ENCODE measurements at places on chromosomes 5 and 9. TPM values are rescaled to one million over a fixed set of nuclear protein-coding genes. Genes with fewer than 3 reads are reported as not detected.
A peak's percentile ranks its signal among the peaks of the same experiment; 100 is the strongest.

Gene TPPP
- 8.8 TPM for polyA plus RNA-seq

DNA sequence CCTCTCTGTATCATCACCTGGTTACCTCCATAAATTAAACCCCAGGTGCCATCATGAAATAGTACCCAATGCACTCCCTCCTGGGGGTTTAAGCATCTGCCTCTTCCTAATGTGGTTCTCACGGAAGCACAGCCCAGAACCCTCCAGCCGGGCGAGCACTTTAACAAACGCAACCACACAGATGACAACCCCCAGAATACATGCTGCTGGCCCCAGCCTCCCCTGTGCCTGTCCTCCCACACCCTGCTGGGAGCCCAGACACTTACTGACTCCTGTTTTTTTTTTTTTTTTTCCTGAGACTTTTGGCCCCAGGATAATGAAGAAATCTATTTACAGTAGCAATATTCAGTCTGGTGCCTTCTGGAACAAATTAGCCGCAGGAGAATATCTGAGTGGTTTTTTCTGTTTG, 50.0 kb upstream of the COL5A1 start:
- no peak for DNase-seq

DNA sequence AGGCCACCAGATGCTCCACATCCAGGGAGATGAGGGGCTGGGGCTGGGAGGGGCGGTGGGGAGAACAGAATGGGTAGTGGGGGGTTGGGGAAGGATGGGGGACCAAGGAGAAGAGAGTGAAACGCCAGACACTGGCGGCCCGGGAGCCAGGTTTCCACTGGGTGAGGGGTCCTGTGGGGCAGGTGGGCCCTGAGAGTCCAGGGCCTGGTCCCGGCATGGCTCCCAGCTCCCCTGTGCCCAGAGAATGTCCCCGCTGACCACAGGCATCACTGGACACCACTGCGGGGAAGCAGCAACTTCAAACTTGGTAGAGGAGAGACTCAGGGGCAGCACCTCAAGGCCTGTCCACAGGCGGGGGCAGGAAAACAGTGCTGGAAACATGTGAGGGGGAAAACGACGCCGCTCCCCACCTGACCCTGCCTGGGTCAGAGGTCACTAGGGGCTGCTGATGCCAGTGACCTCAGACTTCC, 13.2 kb downstream of the NINJ1 start:
- DNase-seq = peak; percentile 73

Gene AJM1
- polyA plus RNA-seq = 1.2 TPM

Gene RFESD
- polyA plus RNA-seq = 4.4 TPM

DNA sequence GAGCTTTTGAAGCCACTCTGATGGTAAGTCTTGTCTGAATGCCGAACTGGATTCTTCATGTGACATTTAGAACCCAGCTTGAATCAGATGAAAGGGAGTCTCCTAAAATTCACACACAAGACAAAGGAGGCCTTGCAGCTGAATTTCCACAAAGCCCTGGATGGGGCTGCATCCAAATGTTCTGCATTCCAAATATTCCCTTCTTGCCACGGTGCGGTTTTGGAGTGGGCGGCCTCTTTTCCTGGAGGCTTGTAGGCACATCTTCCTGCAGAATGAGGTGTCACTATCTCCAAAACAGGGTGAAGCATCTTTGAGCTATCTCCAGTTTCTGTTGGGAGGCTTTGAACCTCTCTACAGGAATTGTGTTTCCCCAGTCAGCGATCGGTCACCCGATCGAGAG, 342.7 kb downstream of the ARHGEF28 start:
- no peak for DNase-seq

GRCh38 chr5:52709167-52709925, 78.4 kb upstream of the ITGA1 start:
- no peak for DNase-seq

- DNase-seq = no peak
Measured at GRCh38 chr9:117414906-117415331, at the start of gene ASTN2. ASTN2 (minus strand) TSS chr9:117415057; CDS start chr9:117414938, 119 bp downstream.

GRCh38 chr9:698954-699353, 142.5 kb upstream of the DMRT1 start:
- DNase-seq = no peak

- no peak for DNase-seq
Measured at GRCh38 chr9:100698945-100699344, 121.1 kb downstream of the CAVIN4 start.

GRCh38 chr5:133995883-133996563, 8.8 kb downstream of the VDAC1 start:
- no peak for DNase-seq

- no peak for DNase-seq
Measured at GRCh38 chr5:139619861-139620260, 28.3 kb upstream of the CXXC5 start.

GRCh38 chr9:38413283-38413682, 11.0 kb downstream of the IGFBPL1 start:
- no peak for DNase-seq

- no peak for DNase-seq
Measured at GRCh38 chr9:96486386-96487028, 36.5 kb downstream of the HABP4 start.

DNA sequence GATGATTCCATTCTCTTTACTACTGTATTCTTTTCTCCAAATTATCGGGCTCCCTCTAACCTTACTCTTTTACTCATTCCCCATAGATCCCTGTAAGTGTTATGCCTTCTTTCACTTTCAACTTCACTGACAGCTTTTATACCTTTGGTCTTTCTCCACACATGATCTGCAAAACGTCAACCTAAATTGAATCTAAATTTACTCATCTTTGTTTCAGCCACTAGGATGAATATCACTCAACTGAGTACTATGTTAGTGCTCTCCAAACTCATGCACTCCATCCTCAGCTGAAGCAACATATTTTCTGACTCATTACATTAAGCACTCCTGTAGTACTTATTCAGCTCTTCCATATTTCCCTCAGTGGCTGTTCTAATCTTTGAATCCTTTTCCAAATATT, 133.4 kb downstream of the ADAMTS19 start:
- DNase-seq = no peak

- DNase-seq = peak; percentile 71
Measured at GRCh38 chr5:154221371-154221896, 30.9 kb downstream of the GALNT10 start.

Gene TMEFF1
- 2.6 TPM for polyA plus RNA-seq

DNA sequence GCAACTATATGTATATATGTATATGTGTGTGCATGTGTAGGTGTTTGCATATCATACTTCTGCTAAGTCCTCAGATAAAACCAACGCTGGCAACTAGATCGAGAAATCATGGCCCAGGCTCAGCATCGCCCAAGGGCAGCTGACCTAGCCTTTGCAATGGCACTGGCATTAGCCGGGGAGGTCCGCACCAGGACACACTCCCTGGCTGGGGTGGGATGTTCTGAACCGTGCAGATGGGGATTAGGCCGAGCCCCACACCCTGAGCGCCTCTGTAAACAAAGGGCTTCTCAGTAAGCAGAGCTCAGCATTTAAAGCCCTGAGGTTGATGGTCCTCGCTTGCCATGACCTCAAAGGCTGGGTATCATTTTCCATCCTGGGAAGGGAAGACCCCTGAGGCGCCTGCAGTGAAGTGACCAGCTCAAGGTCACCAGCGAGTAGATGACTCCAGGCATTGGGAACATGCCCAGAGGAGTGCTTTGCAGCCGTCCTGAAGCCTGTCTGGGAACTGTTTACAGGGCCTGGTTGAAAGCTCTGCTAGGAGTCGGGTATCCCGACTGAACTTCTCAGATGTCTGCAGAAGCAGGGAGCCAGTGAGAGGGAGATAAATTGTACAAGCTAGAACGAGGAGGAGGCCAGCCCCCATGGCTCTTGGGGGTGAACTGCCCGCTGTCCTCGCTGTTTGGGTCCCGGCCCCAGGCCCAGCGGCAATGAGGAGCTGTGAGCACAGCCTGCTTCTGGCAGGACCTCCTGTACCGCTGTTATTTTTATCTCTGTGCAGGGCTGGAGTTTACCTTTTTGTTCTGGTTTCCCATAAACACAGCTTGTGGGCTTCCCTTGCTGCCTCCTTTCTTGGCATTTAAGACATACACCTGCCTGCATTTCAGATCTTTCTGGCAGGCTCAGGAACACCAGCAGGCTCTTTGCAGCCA, 18.4 kb downstream of the GADD45G start:
- DNase-seq = no peak

- DNase-seq = no peak
Measured at GRCh38 chr9:135074354-135075233, 12.9 kb upstream of the OLFM1 start.

- no peak for DNase-seq
Measured at GRCh38 chr5:42718591-42718990, 38.0 kb upstream of the CCDC152 start.

GRCh38 chr9:105426657-105427056, 21.2 kb upstream of the FSD1L start:
- no peak for DNase-seq

Gene RASGRF2
- polyA plus RNA-seq = 1.7 TPM

GRCh38 chr5:50967009-50967562, 300.6 kb downstream of the PARP8 start:
- no peak for DNase-seq

Gene DRD1
- polyA plus RNA-seq = 0.15 TPM

DNA sequence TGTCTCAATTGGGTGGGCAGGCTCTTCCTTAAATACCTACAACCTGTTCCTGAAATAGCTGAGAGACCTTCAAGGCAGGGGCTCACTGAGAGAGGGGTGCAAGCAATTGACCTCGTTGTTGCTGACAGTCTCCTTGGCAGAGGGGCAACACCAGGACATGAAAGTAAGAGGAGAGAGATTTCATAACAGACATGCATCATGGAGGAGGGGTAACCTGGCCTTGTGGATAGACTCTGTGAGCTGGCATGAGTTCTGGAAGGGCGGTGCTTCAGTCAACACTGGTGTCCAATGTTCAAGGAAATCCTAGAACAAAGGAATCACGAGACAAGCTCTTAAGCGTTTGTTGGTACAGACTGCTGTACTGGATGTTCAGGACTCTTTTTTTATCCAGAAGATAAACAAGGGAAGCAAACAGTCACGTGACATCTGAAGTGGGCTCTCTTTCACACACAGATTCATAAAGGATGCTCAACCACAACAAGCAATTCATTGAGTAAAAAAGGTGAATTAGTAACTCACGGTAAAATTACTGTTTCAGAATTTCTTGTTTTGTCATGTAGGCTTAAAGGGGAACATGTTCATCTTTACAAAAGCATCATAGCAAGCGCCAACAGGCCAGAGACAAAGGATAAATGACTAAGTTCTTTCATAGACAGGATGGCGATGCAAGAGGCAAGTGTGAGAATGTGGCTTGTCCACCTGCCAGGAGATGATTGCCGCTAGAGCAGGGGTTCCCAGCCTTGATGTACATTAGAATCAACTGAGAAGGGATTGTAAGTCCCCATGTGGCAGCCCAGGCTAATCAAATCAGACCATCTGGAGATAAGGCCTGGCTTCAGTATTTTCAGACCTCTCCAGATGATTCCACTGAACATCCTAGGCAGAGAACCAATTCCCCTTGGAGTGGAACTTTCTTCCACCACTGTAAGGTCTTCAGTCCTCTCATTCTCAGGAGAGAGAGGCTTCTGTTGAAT, 20.7 kb downstream of the ANKRA2 start:
- DNase-seq = no peak

DNA sequence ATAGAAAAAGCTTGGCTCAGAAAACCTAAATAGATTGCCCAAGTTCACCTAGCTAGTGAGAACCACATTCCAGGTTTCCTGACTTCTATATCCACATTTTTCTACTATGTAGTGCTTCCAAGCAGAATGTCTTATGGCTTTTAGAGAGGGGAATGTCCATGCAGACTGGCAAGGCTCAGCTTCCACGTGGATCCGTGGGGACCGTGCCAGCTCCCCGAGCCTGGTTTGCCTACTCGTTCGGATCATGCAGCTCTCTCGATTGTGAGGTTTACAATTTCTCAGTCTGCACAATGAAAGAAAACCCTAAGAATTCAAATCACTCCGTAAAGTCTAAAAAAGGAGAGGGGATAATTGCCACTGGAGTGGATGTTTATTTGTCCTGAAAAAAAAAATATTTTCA, 256.5 kb upstream of the NR4A3 start:
- DNase-seq = no peak

DNA sequence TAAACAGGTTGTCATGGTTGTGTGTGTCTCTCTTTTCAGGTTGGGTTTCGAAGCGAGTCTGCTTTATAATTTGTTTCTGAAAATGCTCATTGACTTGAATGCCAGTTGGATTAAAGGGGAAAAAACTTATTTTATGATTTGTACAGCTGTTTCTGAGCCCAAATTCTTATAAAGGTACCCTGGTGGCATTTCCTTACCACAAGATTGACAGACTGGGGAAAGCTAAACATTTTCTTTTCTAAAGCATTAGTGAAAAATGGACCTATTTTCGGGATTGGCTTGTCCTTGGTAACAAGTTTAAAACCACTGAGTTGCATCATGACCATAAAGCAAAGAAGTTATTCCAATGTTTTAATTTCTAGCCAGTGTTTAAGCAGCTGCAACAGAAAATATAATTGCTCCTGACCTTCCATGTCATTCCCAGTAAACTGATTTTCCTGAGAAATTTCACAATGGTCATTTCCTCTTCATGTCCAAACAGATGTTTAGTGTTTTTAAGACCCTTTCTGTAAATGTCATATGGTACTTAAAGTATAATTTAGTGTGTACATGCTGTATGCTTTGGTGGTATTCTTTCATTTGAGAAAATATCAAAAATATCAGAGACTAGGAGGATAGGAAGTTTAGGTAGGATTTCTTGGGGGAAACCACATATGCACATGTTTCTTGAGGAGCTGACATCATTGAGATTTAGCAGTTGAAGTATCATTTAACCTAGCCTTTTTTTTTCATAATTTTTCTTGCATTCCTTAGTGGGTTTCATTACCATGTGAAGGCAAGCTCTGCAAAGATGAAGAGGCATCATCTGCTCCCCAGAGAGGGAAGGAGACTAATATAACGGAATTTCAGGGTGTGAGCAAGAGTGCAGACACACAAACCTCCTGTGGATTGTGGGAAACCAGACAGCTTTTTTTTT, 667.1 kb upstream of the RGMB start:
- no peak for DNase-seq

Gene SLC6A19
- 0.54 TPM for polyA plus RNA-seq

- no peak for DNase-seq
Measured at GRCh38 chr9:131739133-131739958, 530 bp downstream of the RAPGEF1 start.

DNA sequence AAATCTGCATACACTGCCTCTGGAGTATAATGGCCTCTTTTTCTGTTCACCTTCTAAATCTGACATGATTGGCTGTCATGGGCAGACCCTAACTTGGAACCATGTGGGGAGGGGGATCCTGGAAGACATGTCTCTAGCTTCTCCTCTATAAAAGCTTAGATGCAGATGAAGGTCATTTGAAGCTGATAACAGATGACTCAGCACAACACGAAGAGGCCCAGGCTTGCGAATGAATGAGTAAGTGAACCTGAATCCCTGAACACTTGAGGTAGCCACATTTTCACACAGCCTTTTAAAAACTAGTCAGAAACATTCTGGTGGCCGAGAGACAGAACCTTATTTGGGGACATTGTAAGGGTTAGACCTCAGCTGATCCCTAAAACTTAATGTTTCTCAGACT, 282.6 kb downstream of the ELAVL2 start:
- no peak for DNase-seq

DNA sequence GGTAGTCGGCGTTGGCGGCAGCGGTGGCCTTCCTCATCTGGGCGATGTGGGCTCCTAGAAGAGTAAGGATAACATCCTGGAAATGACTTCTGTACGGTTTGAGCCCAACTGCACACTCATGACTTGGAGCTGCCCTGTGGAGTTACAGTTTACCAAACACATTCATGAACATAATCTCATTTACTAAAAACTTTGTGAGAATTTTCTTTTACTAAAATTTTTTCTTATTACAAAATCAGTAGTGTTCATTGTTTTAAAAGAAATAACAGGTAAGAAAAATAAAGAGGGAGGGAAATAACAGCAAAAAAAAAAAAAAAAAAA, 5.3 kb downstream of the FOXE1 start:
- no peak for DNase-seq

GRCh38 chr5:53956196-53956595, 354.2 kb downstream of the ARL15 start:
- DNase-seq = no peak

Measured in left lung (tissue), 14 donors.